Trophoblast cell (in vitro differentiated cells and primary cell): ENCODE measurements at places on chromosomes 11 and 22.

DNA sequence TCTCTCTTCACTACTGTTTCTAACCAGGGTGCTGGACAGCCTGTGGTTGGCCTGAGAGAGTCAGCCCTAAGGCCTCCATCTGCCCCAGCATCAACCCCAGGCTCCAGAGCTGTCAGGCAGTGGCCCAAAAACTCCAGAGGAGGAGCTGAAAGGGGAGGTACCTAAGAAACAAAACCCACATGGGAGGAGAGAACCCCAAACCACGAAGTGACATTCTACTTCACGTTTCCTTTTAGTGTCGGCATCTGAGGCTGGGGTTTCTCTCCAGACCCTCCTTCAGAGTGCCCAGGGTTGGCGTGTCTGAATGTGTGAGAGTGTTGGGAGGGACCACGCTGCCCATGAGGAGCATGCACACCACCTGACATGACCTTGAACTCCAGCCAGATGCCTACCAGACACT lies 69.8 kb upstream of the NNMT start:
- DNase-seq, result no peak

DNA sequence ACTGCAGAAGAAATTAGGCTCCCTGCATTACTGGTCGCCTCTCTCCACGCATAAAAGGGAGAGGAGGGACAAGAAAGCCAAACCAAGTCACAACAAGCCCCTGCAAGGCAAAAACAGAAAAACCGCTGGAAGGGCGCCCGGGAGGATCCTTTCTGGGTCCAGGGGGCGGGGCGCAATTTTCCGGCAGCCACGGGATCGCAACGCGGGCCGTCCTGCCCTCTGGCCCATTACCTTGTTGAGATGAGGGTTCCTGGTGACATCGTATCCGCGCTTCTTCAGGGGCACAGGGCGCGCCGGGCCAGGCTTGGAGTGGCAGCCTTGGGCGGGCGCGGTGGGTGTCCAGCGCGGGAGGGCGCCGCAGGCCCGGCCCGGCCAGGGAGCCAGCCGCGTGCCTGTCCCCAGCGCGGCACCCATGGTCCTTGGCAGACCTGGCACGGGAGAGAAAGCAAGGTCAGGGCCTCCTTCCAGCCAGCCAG lies 847 bp downstream of the ME3 start:
- DNase-seq, result peak; percentile 15

GRCh38 chr11:116420770-116421528 lies 351.8 kb downstream of the BUD13 start:
- DNase-seq, result no peak

DNA sequence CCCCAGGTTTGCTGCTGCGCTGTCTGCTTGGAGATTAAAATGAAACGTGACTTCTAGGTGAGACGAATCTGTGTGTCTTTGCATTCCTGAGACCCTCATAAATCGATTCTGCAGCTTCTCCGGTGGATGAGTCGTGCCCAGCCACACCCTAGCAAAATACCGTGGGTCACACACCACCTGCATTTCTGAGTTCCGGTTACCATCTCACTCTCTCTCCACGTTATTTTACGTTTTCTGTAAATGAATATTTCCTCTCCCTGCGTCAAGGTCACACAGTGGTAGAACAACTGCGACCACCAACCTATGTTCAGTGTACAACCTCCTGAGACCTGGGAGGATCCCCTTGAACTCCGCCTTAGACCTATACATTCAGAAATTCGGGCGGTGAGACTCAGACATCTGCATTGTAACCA lies 1.1 kb downstream of the YWHAH start:
- no peak for DNase-seq

GRCh38 chr22:28978158-28978557 lies 83.5 kb downstream of the C22orf31 start:
- DNase-seq, result peak; percentile 35

- no peak for DNase-seq
These were observed 166.1 kb downstream of the ADAMTS15 start for GRCh38 chr11:130614591-130614990.

DNA sequence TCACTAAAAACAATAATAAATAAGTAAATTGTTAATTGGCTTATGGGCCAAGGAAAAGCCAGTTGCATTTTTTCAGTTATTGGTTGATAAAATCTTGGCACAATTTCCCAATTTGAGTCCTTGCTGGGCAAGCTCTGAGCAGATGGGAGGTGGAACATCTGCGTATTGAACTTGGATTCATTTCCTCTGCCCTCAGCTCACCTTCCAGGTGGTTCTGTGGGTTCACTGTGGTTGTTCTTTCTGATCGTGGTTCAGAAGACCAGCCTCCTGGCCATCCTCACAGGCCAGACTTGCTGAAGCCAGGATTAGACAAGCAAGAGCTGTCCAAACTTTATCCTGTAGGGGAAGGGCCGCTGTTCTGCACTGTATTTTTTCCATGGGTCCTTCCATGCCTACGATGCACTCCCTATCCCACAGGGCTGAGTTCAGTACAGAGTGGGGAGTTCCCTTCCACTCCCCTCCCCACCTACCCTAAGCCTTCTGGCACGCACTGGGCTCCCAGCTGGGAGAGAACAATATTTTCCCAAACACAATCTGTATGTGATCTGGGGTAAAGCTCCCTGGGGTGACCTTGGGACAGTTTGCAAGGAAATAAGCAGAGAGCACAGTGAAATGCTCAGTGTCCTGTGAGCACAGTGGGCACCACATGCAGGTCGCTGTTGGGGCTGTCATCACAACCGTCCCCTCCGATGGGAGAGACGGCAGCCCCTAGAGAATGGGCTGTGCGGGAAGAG lies 43.5 kb upstream of the TP53I11 start:
- no peak for DNase-seq

- DNase-seq, result no peak
These were observed 7.7 kb downstream of the SCO2 start for GRCh38 chr22:50517495-50518260.

DNA sequence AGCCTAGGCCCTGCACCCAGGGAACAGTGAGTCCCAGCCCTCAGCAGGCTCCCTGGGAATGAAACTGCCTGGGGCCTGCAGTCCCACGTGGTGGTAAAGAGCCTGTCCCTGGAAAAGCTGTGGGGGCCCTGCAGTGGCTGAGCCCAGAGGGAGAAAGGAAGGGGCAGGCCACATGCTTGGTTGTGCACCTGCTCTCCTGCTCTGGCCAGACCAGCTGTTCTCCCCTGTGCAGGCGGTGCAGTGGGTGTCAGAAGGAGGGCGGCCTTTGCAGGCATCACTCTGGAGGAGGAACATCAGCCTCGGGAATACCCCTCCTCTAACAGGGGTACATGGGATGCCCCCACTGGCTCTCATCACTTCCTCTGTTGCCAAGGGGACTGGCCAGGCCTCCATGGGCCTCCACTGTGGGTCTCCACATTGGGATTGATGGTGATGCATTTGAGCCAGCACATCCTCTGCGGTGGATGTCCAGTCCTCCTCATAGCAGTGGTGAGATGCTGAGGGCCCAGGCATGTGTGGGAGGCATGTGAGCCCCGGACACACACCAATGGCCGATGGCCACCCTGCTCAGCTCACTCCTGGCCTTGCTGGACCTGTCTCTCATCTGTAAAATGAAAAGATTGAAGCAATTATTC lies 690.4 kb downstream of the BRD1 start:
- no peak for DNase-seq

- DNase-seq, result no peak
These were observed 9.9 kb downstream of the NUMA1 start for GRCh38 chr11:72070491-72070890.

- peak; percentile 79 for DNase-seq
These were observed at the start of gene SH3BP1 for GRCh38 chr22:37639070-37639760. SH3BP1 (plus strand) TSS chr22:37639669; CDS start chr22:37639788, 119 bp downstream.

- DNase-seq, result no peak
These were observed 128.8 kb upstream of the SORL1-AS1 start for GRCh38 chr11:121581607-121582006.

GRCh38 chr11:122199661-122200060 lies 83.6 kb upstream of the BLID start:
- no peak for DNase-seq
